ENCODE measurements at places on chromosomes 12 and 14. TPM values are rescaled to one million over a fixed set of nuclear protein-coding genes. Genes with fewer than 3 reads are reported as not detected.

Gene CRADD
- 28.8 TPM for polyA plus RNA-seq

Gene TPH2
- polyA plus RNA-seq, result not detected

GRCh38 chr12:90303771-90304170, 595.1 kb upstream of the ATP2B1 start:
- H3K4me3 ChIP-seq, result no peak overlapping the region
- H3K36me3 ChIP-seq, result no peaks in the 10 kb centered on the region
- H3K4me1 ChIP-seq, result no peaks in the 10 kb centered on the region
- no peak overlapping the region for H3K27ac ChIP-seq

DNA sequence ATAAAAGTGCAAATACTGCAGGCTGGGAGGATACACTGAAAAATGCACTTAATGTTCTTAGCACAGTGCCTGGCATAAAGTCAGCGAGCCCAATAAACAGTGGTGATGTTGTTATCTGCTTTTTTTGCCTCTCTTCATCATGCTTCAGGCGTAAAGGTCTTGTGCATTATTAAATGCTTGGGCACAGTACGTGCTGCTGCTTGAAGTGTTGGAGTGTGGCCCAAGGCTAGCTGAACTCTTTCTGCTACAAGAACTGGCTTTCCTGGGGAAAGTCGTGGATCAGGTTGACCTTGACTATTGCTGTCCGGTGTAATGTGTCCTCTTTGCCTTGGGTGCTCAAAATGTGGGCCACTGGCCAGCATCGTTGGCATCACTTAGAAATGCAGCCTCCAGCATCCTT, 43.0 kb downstream of the SMOC1 start:
- H3K27ac ChIP-seq, result no peak overlapping the region
- H3K4me1 ChIP-seq, result no peaks in the 10 kb centered on the region
- H3K27me3 ChIP-seq, result no peaks in the 10 kb centered on the region
- no peak overlapping the region for H3K4me3 ChIP-seq
- H3K36me3 ChIP-seq, result no peaks in the 10 kb centered on the region

- no peak overlapping the region for H3K27ac ChIP-seq
- H3K4me1 ChIP-seq, result no peaks in the 10 kb centered on the region
- no peak for DNase-seq
- peak overlapping the region; percentile 1 for H3K4me3 ChIP-seq
- H3K36me3 ChIP-seq, result no peaks in the 10 kb centered on the region
Measured at GRCh38 chr12:130765186-130765659, 49.1 kb upstream of the RIMBP2 start.

GRCh38 chr12:93785249-93786010, 108.3 kb downstream of the CRADD start:
- peaks cover 24% of the 10 kb centered on the region for H3K4me1 ChIP-seq
- H3K27me3 ChIP-seq, result no peaks in the 10 kb centered on the region
- H3K36me3 ChIP-seq, result no peaks in the 10 kb centered on the region
- no peak overlapping the region for H3K4me3 ChIP-seq

GRCh38 chr12:107670999-107671643, 14.5 kb upstream of the PWP1 start:
- no peak overlapping the region for H3K4me3 ChIP-seq
- no peak overlapping the region for H3K27ac ChIP-seq
- DNase-seq, result no peak
- no peaks in the 10 kb centered on the region for H3K4me1 ChIP-seq
- H3K36me3 ChIP-seq, result no peaks in the 10 kb centered on the region

DNA sequence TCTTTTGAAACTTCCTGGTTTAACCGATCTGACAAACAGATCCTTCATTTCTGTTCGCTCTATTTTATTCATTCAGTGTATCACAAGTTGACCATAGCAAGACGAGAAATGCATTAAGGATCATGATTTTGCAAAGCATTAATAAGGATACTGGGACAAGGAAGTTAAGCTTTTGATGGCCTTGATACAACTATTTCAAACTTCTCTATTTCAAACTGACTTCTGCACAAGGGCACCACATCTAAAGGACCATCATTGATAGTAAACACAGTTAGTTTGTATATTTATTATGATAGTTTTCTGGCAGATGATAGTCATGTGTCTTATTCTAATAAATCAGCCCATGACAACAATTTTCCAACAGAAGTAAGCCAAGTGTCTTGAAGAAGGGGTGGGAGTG, 25.8 kb upstream of the PLXNC1 start:
- DNase-seq, result no peak
- H3K27ac ChIP-seq, result no peak overlapping the region
- H3K36me3 ChIP-seq, result no peaks in the 10 kb centered on the region
- H3K4me1 ChIP-seq, result no peaks in the 10 kb centered on the region

GRCh38 chr12:76180401-76181277, 96.2 kb upstream of the NAP1L1 start:
- H3K4me1 ChIP-seq, result no peaks in the 10 kb centered on the region
- no peaks in the 10 kb centered on the region for H3K27me3 ChIP-seq
- no peak overlapping the region for H3K4me3 ChIP-seq
- no peak for DNase-seq
- no peaks in the 10 kb centered on the region for H3K36me3 ChIP-seq
- no peak overlapping the region for H3K27ac ChIP-seq
